A549 treated with CORT108297 at 1 μM for 4 hours (cell line): ENCODE measurements at places on chromosomes 5 and 9. TPM values are rescaled to one million over a fixed set of nuclear protein-coding genes. Genes with fewer than 3 reads are reported as not detected.

The ZNF658 gene
- total RNA-seq = 1.7 to 2.2 TPM (median 1.9 TPM) in 5 replicates

The LVRN gene
- total RNA-seq = 0.06 to 0.29 TPM (median 0.19 TPM) in 4 of 5 replicates, not detected in the other

The GABRA6 gene
- not detected in 5 replicates for total RNA-seq

The MARCOL gene
- not detected in 5 replicates for total RNA-seq

The APBA1 gene
- total RNA-seq = 0.11 to 0.29 TPM (median 0.14 TPM) in 5 replicates

The PLPP7 gene
- total RNA-seq = 0.07 to 0.08 TPM in 2 of 5 replicates, not detected in the others

The TTC23L gene
- 0.13 to 0.70 TPM (median 0.23 TPM) in 3 of 5 replicates, not detected in the others for total RNA-seq

The CDC25C gene
- 10.1 to 12.7 TPM (median 11.5 TPM) in 5 replicates for total RNA-seq

The PPP2R2B gene
- 0.06 to 0.24 TPM (median 0.14 TPM) in 5 replicates for total RNA-seq

The PCDHB9 gene
- 0.02 to 0.09 TPM (median 0.06 TPM) in 4 of 5 replicates, not detected in the other for total RNA-seq

The SEC61B gene
- 274 to 365 TPM (median 314 TPM) in 5 replicates for total RNA-seq

The PNPLA7 gene
- total RNA-seq = 0.37 to 1.1 TPM (median 0.76 TPM) in 5 replicates

The SLC23A1 gene
- total RNA-seq = 0.92 to 1.5 TPM (median 1.4 TPM) in 5 replicates

The SAXO1 gene
- not detected in 5 replicates for total RNA-seq

The TAF1L gene
- total RNA-seq = 0.01 TPM in 1 of 5 replicates, not detected in the others

The SLC27A6 gene
- total RNA-seq = 0.02 to 0.07 TPM (median 0.06 TPM) in 4 of 5 replicates, not detected in the other

The SH2D3C gene
- total RNA-seq = 0.06 to 0.36 TPM (median 0.06 TPM) in 5 replicates

The LTC4S gene
- 0.25 to 0.36 TPM (median 0.27 TPM) in 3 of 5 replicates, not detected in the others for total RNA-seq

The CTNND2 gene
- not detected in 5 replicates for total RNA-seq

The SNCAIP gene
- total RNA-seq = 0.03 to 0.05 TPM in 2 of 5 replicates, not detected in the others
